Epithelial cell of prostate (primary cell): ENCODE measurements at places on chromosomes 1 and 21.

- no peak for DNase-seq
These were observed 131.6 kb downstream of the LHX8 start for GRCh38 chr1:75265792-75266191.

- DNase-seq: no peak
These were observed 27.5 kb upstream of the NCAM2 start for GRCh38 chr21:20970691-20971090.

GRCh38 chr1:217027403-217028080 lies 304.3 kb upstream of the ESRRG start:
- no peak for DNase-seq

DNA sequence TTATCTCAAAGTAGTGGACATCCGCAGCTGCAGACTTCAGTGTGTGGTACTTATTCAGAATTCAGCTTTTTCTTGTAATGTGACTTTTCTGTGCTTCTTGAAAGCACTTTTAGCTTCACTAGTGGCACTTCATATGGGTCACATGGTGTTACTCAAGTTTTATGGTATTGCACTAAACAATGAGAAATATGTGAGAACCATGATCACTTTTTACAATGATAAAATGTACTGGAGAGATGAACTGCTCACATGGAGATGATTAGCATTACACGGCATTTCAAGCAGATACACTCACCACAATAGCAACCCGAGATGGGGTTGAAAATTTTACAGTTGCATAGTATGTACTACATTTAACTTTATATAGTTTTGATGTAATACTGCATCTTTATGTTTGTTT lies 40.1 kb upstream of the GPR52 start:
- no peak for DNase-seq

GRCh38 chr1:213269829-213270228 lies 218.8 kb downstream of the RPS6KC1 start:
- no peak for DNase-seq

GRCh38 chr1:17923666-17924065 lies 168.5 kb downstream of the ACTL8 start:
- DNase-seq: no peak

GRCh38 chr1:3625151-3625907 lies 514 bp downstream of the TPRG1L start:
- DNase-seq: no peak

- no peak for DNase-seq
These were observed 88.0 kb downstream of the NR5A2 start for GRCh38 chr1:200115532-200115931.

DNA sequence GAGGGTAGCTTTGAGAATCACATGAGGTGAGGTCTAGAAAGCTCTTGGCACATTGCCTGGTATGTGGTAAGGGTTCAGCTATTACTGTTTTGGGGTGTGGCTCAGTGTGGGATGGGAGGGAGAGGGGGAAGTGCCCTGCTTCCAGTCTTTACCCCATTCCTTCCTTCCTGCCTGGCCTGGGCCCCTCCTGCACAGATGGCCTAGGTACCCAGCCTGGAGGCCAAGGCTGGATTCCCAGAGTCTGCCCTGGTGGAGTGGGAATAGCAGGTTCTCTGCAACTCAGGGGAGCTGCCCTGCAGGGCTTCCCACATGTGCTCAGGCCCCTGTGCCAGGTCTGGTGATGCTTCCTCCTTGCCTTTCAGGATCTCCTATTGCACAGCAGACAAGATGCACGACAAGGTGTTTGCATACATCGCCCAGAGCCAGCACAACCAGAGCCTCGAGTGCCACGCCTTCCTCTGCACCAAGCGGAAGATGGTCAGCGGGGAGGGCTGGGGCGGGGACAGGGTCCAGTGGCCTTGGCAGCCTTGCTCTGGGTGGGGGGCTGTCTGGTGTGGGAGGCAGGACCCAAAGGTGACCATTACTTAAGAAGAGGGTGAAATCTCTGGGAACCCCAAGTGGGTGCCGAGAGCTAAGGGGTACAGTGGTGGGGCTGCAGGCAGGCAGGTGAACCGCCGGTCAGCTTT lies 13.5 kb downstream of the LDLRAP1 start:
- peak; percentile 31 for DNase-seq

DNA sequence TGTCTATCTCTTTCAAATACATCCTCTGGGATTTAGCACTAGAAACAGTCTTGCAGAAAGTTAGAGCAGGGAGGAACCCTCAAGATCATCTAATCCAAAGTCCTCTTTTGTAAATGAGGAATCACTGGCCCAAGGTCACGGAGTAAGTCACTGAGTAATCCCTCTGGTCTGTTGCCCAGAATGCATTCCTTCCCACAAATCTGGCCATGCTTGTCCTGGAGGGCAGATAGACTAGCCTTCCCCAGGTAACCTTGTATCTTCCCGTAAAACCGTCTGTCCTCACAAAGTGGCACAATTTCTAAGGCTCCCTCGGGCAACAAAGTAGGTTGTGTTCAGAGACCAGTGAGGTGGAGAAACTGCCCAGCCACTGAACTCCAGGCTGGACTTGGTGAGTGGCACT lies 46.2 kb downstream of the DDR2 start:
- DNase-seq: no peak

- DNase-seq: no peak
These were observed 38.8 kb downstream of the CASQ2 start for GRCh38 chr1:115729756-115730155.

- DNase-seq: peak; percentile 90
These were observed 55.6 kb downstream of the SSX2IP start for GRCh38 chr1:84634536-84635205.

DNA sequence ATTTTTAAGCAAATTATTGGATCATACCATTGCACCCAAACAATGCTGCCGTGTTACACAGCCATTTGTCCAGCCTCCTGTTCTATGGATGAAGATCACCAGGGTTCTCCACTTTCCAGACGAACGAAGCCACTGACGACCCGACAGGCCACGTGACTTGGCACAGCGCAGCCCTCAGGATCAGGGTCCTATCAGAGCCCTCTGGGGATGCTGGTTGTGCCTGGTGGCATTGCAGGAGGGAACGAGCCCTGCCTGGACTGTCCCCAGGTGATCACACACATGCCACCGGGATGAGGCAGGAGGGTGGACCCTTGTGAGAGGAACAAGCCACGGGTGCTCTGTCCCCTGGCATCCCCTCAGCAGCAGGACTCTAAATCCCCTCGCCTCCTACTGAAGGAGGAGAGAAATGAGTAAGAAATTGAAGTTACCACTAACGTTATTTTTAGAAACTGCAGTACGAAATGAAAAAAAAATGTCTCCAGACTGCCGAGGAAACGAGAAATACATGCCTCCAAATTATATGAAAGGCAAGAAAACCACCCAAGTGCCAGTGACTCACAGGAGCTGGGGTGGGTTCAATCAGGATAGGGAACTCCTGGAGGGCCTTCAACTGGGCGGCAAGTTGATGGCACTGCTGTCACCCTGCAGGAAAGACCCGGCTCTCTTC lies 58.7 kb upstream of the PDE9A start:
- DNase-seq: no peak

DNA sequence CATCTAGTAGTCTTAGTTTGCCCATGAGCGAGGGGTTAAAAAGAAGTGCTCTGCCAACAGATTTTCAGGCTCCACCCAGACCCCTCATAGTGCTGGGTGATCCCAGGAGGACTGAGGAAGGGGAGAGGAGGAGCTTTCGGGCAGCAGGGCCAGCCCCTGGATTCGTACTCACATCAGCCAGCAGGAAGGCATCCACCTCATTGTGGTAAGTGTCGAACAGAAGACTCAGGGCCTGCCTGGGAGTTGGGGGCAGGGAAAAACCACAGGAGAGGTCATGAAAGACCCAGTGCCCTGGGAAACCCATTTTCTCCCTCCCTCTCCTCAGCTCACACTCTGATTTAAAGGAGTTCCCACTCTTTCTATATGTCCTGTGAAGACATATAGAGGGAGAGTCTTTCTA lies 34.9 kb downstream of the PIK3C2B start:
- no peak for DNase-seq

GRCh38 chr1:23593042-23593521 lies 33.8 kb upstream of the ID3 start:
- DNase-seq: peak; percentile 98

- DNase-seq: no peak
These were observed 40.0 kb downstream of the ROR1 start for GRCh38 chr1:63813829-63814277.

DNA sequence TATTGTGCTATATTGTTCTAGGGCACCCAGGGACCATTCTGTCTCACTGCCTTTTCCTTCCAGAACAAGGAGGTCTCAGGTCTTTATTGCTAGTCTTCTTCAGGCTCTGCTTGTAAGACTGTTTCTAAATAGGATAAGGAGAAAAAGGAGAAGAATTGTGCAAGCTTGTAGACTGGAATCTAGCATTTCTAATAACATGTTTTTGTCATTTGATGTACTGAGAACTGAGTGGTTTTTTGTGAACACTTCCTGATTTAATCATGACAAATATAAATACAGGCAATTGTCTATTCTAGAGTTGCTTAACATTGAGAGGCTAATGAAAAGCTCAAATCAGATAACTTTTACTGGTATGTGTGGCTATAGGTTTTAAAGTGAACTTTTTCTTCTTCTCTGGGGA lies 77.6 kb downstream of the CLIC4 start:
- no peak for DNase-seq

GRCh38 chr1:200337410-200337809 lies 72.4 kb downstream of the ZNF281 start:
- DNase-seq: no peak

- no peak for DNase-seq
These were observed 45.8 kb downstream of the SIM2 start for GRCh38 chr21:36744560-36745231.

- DNase-seq: no peak
These were observed 120.7 kb downstream of the BACH1 start for GRCh38 chr21:29419422-29419821.

DNA sequence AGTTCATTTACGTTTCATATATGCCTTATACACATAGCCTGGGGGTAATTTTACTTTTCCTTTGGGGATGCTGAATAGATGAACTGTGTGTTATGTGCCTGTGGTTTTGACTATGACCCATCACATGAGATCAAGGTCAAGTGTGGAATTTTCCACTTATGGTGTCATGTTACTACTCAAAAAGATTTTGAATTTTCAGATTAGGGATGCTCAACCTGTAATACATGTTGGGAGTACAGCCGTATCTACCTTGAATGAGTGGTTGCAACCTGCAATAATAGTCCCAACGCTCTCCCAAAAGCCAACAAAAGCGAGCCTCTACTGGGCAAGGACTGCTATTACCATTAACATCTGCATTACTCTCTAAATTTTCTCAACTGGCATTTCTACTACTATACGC lies 68.5 kb upstream of the SDC3 start:
- no peak for DNase-seq

DNA sequence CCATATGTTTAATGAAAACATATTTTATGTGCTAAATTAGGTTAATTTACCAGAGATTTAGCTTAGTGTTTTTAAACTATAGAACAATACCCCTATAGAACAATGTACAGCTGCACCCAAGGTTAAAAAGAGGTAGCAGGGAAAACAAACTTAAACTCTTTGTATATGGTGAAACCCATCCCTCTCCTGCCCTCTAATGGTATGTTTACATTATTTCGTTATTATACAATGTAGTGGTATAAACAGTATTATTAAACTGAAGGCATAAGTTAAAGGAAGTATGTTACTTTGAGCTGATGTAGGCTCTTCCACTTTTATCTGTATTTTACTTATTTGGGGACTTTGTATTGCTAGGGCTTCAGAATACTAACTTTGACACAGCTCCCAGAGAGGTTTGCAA lies 16.7 kb upstream of the ZYG11A start:
- no peak for DNase-seq

DNA sequence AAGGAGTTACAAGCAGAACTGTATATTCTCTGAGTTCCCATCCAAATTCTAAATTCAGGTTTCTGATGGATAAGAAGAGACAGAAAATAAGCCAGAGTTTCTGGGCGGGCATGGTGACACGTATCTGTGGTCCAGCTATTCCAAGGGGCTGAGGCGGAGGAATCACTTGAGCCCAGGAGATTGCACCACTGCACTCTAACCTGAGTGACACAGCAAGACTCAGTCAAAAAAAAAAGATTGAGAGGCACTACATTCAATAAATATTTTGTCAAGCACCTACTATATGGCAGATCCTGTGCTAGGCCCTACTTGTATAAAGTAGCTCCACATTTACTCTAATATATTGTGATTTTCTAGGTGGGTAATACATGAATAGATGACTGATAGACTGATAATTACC lies 6.4 kb upstream of the FRRS1 start:
- no peak for DNase-seq

GRCh38 chr1:216682752-216683151 lies 40.5 kb downstream of the ESRRG start:
- no peak for DNase-seq

GRCh38 chr1:222224636-222225315 lies 323.1 kb downstream of the HHIPL2 start:
- DNase-seq: no peak

- DNase-seq: no peak
These were observed 1038.9 kb downstream of the BRINP3 start for GRCh38 chr1:189438808-189439207.

- no peak for DNase-seq
These were observed 41.5 kb downstream of the CAPN9 start for GRCh38 chr1:230788561-230789275.

DNA sequence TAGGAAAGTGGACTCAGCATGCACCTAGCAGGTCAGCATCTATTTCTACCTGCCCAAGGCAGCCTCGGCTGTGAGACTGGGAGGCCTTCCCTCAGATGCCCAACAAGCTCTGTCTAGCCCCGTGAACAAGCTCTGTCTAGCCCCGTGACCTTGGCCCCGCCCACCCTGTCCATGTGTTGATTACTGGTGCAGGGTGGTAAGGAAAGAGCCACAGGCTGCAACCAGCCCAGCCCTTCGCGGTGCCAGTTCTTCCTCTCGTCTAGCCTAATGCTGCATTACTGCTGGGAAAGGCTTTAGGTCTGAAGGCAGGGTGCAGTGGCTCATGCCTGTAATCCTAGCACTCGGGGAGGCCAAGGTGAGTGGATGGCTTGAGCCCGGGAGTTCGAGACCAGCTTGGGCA lies 2.2 kb downstream of the GPR153 start:
- DNase-seq: peak; percentile 49

DNA sequence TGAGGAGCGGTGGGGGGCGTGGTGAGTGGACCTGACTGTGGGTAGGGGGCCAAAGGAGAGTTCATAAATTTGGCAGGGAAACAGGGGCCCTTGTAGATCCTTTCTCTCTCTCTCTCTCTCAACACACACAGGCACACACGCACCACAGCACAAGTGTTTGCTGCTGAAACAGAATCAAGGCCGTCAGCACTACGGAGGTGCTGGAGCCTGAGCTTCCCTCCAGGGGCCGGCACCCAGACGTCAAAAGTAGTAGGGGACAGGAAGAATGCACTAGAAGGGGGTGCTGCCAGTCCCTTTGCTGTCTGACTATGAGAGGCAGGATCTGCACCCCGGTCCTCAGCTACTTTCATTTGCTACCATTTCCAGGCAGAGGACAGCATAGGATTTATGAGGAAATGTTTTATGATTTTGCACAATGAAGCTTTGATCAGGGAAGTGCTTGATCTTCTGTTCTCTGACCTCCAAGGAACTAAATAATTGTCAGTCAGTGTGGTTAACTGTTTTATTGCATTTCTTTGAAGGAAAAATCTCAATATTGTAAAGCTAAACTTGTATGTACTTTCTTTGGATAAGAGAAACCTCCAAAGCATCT lies 74.3 kb upstream of the FAM3B start:
- DNase-seq: no peak

- DNase-seq: no peak
These were observed 161.5 kb downstream of the DNM3 start for GRCh38 chr1:172002725-172003345.

- no peak for DNase-seq
These were observed 45.0 kb downstream of the GNG12 start for GRCh38 chr1:67788238-67788790.
